ENCODE measurements at places on chromosomes 3 and 15. TPM values are rescaled to one million over a fixed set of nuclear protein-coding genes. Genes with fewer than 3 reads are reported as not detected.
A peak's percentile ranks its signal among the peaks of the same experiment; 100 is the strongest.

Gene DAZL
- total RNA-seq, result not detected

GRCh38 chr3:26081166-26081565, 291.3 kb downstream of the OXSM start:
- DNase-seq, result no peak

- peak; percentile 11 for DNase-seq
Measured at GRCh38 chr3:21484057-21484827, 266.8 kb downstream of the ZNF385D start.

DNA sequence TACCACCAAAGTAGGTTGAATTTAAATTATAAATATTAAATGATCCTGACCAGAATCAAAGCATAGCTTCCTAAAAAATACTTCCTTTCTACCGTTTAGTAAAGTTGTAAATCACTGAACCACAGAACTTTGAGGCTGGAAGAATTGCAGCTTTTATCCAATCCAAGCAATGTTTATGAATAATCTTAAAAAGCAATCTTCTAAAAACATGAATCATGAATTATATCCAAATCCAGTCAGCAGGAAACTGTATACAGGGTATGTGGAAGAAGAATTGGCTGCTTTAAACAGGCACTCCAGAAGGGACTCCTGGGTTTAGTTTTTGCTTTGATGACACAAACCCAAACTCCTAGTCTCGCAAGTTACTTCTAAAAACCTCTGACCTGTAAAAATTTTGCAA, 30.2 kb downstream of the HEG1 start:
- no peak for DNase-seq

Gene NRROS
- 0.72 TPM for total RNA-seq

- no peak for DNase-seq
Measured at GRCh38 chr3:62962714-62963113, 87.5 kb upstream of the CADPS start.

GRCh38 chr3:152209776-152210175, 59.0 kb upstream of the MBNL1 start:
- no peak for DNase-seq

Gene USP8
- 53.0 TPM for total RNA-seq
